ENCODE measurements at places on chromosomes 5 and 9.

DNA sequence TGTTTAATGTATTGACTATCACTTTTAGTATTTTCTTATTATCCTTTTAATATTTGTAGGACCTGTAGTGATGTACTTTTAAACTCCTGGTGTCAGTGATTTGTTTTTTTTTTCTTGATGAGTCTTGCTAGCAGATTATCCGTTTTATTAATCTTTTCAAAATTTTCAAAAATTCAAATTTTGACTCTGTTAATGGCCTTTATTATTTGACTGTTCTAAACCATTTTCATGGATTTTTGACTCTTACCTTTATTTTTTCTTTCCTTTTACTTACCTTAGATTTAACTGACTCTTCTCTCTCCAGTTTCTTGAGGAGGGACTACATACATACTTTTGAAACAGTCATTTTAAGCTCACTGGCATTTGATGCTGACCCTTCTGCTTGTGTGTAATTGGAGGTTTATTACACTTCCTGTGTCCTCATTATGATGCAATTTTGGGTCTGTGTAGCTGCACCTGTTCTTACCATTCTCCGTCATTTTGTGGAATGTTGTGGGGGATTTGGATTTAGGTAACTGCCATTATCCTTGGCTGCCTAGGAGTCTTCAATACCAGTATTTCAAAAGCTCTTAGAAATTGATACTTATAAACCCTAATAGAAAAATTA, 32.0 kb upstream of the EXOC3 start:
- no peak for DNase-seq

- no peak for DNase-seq
Measured at GRCh38 chr5:53368966-53369605, 111.3 kb upstream of the FST start.

DNA sequence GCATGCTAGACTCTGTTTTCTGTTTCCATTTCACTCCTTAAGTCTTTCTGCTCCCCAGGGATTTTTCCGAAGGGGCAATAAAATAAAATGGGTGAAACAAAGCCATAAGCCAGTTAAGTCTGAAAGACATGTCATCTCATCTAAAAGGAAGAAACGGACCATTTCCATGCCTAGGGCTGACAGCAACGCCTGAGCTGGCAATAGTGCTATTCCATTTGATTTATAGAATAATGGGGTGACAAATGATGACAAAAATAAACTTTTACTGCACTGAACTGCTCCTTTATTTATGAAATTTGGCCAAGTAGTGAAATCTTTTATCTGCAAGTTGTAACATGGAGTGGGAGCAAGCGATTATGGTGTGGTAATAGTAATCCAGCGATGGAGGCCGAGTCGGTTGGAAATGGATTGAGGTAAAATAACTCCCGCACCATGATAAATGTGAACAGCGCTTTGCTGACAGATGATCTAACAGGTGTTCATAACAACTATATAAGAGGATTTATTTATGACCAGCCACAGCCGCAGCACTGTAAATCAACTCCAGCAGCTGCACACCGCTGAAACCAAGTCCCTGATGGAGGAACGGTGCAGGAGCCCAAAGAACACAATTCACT, 219.8 kb upstream of the TBCA start:
- DNase-seq = no peak

DNA sequence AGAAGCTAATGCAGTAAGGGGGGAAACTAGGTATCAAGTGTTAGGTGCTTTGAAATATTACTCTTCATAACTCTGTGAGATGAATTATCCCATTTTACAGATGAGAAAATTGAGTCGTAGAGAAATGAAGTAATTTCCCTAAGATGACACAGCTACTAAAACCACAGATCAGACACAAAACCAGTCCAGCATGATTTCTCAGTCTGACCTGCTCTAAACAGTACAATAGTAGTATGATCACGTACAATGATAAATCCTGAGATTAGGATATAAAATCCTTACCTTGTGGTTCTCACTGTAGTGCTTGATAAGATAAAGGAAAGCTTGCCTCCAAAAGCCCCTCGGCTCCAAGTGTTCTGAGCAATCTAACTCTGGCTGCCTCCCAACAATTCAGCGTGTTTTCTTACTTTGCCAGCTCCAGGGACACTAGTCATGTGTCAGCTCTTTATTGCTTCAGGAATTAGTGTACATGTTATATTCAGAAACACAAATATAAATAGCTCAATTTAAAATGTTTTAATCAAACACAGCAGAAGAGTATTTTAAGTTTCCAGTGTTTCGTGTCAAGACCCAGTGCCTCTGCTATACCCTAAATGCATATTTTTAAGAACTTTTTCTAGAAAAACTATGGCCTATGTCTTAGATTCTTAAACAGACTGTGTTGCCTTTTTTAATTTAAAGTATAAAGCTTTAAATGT, 243.6 kb downstream of the DENND1A start:
- no peak for DNase-seq

DNA sequence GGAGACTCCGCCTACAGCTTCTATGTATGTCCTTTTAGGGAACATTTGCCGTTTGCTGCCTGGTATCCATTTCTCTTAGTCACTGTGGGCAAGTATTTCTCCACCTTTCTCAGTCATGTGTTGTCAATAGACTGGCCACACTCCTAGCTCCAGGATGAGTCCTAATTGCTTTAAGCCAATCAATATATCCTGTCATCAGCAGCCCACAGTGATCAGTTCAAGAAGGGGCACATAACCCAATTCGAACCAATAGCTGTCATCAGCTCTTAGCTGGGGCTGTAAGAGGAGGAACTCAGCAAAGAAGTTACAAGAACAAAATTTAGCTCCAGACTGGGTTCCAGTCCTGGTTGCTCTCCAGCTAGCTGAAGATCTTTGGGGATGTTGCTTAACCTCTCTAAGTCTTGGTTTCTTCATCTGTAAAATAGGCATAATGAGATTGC, 70.7 kb upstream of the MAN2A1 start:
- DNase-seq = no peak

DNA sequence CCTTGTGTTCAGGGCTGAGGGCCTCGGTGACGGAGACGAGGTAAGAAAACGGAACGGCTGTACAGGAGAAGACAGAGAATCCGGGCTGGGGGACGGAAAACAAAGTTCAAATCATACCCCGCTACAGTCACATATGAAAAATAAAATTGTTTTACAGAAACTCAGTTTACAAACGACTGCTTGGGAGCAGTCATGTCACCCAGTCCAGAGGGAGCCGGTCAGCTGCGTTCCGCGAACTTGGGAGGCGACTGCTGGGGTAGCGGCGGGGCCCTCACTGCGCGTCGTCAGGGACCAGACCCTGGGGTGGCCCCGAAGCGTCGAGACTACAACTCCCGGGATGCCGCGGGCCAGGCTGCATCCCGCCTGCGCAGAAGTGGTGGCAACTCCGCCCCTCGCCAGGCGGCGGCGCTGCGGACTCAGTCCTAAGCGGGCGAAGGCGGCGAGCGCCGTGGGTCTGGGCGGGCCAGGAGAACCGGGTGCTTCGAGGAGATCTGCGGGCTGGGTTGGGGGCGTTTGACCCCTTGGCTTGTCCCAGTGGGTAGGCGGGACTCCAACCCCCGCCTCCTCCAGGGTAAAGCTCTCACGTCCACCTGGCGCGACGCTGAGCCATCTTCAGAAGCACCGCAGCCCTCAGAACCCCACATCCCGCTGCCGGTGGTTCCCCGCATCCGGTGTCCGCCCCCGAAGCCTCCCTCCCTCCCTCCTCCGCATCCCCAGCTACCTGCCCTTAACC, 4.0 kb downstream of the SIT1 start:
- peak; percentile 34 for DNase-seq

- no peak for DNase-seq
Measured at GRCh38 chr5:28831042-28831441, 1792.7 kb upstream of the CDH9 start.

DNA sequence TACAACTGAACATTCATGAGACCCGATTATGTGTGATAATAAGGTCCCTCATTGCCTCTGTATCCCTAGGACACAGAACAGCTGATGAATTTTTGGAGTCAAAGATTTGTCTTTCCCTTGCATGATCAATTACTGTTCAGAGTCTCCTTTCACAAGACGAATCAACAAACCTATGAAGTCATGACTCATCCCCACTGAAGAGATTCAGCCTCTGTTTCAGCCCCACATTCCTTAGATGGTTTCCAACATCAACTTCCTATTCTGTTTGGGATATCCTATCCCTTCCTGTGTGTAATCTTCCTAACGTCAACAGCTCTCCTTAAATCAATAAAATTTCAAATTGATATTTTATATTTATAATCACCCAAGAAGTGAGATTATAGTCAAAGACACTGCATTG, 199.0 kb downstream of the DNAH5 start:
- DNase-seq = peak; percentile 46

DNA sequence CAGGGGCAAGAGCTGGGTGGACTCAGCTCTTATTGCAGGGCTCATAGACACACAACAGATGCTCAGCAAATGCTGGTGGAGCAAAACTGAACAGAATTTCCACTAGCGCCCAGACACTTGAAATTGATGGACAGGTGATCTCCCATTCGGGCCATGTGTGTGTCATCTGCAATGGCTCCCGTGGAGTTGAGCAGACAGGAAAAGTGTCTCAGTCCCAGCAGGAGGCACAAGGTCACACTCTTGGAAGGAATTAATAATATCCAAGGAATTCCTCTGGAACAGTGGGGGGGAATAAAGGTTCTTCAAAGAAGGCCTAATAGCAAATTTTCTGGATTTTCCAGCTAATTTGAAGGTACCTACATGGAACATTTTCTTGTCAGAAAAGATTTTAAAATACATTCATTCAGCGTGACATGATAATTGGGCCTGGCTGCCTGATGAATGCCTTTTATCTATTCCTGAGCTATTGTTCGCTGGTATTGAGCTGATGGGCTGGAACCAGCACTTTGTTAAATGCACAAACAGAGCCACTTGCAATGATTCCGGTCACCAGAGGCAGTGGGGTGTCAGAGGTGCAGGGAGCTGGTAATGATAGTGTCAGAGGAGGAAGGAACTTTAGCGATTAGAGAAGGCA, 31.5 kb upstream of the ALDH1B1 start:
- no peak for DNase-seq

GRCh38 chr9:135288054-135288453, 191.5 kb upstream of the PPP1R26 start:
- DNase-seq = no peak

DNA sequence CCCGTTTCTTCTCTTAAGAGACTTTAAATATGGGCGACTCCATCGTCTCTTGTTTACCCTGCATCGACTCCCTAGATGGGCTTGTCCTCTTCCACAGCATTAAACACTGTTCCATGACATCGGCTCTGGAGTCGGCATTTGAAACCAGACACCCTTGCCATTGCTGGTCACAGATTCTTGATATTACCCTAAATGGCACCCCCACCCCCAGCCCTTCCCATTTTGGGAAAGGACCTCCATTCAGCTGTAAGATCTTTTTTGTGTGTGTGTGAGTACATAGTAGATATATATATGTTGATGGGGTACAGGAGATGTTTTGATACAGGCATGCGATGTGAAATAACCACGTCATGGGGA, 51.1 kb upstream of the SH3PXD2B start:
- no peak for DNase-seq

GRCh38 chr5:138539791-138540190, 3.2 kb downstream of the ETF1 start:
- no peak for DNase-seq

- no peak for DNase-seq
Measured at GRCh38 chr9:135971892-135972291, 10.7 kb upstream of the UBAC1 start.

- no peak for DNase-seq
Measured at GRCh38 chr5:55927861-55928655, 66.7 kb downstream of the IL6ST start.

- no peak for DNase-seq
Measured at GRCh38 chr9:135448663-135449100, 30.9 kb upstream of the PPP1R26 start.

DNA sequence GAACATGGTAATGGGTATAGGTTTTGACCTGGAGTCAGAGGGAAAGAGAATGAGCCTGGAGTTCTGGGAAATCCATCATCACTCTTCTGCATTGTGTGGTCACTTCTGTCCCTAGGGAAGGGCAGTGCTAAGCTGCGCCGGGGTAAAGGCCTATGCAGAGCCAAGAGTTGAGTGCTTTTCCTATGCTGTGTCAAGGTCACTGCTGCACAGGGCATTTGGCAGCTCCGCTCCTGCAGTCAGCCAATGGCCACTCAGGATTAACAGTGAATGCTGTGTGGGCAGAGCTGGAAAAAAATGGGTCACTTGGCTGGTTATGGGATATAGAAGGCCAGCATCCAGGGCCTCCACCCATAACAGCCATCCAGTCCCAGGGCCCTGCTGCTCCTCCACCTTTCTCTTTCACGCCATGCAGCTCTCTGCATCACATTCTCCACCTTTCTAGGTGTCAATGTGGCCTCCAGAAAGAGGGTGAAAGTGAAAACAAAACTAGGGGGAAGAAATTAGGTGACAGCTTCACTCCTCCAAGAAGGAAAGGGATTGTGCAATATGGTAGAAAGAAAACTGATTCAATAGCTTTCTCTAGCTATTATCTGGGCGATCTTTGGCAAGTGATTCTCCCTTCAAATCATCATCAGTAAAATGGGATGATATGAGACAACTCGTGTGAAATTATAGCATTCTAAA, 279.3 kb upstream of the ANKRD55 start:
- DNase-seq = no peak

GRCh38 chr5:178538741-178539229, 51.4 kb downstream of the COL23A1 start:
- DNase-seq = no peak

- no peak for DNase-seq
Measured at GRCh38 chr5:73856997-73857396, 231.0 kb downstream of the ARHGEF28 start.

DNA sequence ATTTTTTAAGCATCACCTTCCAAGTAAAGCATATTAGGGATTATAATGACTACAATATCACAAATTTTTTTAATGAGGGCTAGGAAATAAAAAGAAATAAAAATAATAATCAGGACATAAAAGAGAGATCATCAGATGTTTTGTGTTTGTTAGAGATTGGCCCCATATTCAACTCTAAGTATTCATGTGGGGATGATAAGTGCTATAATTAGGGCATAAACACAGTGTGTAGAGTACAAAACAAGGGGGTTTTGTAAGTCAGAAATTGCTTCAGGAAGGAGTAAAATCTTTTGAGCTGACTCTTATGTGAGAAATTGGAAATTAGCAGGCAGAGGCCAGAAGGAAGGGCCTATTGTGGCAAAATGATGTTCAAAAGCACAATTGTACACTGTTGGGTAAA, 127.3 kb downstream of the STARD4 start:
- DNase-seq = no peak

DNA sequence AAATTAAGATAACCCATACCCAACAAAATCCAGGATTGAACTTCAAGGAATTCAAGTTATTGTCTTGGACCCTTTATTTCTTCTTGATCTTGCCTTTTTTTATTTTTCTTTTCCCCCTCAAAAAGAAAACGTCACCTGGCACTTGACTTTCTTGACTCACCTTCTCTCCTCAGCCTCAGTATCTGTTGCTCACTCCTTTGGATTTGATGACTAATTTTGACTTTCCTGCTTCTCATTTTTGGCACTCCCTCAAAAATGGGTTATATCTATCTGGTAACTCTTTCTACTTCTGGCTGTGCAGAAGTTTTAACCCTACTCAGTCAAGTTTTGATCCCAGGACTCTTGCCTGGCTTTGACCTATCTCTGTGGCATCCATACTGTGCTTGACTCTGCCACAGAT, 66.6 kb upstream of the SPATA31D4 start:
- DNase-seq = peak; percentile 35

- no peak for DNase-seq
Measured at GRCh38 chr5:121029536-121030245, 565.6 kb downstream of the PRR16 start.

Measured in non-pigmented ciliary epithelial cell (primary cell).